G401 (cell line): ENCODE measurements at places on chromosomes 13 and 19.

DNA sequence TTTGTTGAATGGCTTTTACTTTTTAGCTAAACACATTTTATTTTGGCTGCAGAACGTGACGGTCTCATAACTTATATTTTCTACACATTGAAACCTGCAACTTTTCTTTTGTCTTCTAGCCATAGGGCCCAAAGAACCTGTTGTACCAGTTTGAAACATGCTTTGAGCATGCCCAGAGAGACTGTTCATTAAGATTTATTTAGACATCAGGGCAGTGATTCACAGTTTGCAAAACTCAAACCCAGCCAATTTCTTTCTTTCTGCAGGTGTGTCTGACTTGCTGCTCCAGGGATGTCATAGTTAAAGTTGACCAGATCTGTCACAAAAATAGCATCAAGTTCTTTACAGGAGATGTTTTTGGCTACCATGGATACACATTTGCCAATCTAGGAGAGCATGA is 22.0 kb downstream of the SAE1 start:
- DNase-seq = no peak

DNA sequence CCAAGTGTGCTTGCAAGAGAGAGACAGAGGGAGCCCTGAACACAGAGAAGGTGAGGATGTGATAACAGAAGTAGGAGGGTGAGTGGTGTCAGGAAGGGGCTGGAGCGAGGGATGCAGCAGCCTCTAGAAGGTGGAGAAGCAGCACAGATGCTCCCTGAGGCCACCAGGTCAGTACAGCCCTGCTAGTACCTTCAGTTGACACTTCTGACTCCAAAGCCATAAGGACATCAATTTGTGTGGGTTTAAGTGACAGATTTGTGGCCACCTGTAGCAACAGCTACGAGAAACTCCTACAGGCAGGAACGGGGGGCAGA is 6.9 kb downstream of the ERICH4 start:
- DNase-seq = no peak

- DNase-seq = peak; percentile 5
Measured at GRCh38 chr13:61410669-61411297, 4.9 kb downstream of the PCDH20 start.

- DNase-seq = no peak
Measured at GRCh38 chr13:66128201-66128600, 1101.9 kb downstream of the PCDH9 start.

DNA sequence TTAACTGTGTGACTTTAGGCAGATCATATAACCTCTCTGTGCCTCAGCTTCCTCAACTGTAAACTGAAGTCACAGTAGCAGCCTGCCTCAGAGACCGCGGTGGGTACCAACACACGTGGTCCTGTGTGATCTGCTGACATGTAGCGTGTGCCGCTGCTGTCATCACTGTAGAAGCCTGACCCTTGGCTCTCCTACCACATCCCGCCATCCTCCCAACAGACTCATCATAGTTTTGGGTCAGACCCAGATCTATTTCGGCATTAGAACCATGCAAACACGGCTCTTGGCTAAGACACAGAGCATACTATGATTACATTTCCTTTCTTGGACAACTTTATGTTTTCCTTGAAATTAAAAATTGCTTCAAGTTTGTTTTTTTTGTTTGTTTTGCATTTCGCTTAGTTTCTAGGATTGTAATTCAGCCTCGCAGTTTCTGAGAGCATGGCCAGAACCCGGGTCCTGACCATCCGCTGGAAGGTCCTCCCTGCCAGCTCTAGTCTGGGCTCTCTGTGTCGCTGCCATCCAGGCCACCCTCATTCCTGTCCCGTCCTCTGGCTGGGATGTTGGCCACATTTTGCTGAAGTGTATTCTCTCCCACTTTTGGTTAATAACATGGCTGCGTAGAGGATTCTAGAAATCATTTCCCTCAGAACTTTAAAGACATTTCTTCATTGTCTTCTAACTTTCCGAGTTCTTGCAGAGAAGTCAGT is 53.0 kb downstream of the GGACT start:
- DNase-seq = no peak

GRCh38 chr13:27482983-27483382 is 32.6 kb upstream of the MTIF3 start:
- DNase-seq = no peak

DNA sequence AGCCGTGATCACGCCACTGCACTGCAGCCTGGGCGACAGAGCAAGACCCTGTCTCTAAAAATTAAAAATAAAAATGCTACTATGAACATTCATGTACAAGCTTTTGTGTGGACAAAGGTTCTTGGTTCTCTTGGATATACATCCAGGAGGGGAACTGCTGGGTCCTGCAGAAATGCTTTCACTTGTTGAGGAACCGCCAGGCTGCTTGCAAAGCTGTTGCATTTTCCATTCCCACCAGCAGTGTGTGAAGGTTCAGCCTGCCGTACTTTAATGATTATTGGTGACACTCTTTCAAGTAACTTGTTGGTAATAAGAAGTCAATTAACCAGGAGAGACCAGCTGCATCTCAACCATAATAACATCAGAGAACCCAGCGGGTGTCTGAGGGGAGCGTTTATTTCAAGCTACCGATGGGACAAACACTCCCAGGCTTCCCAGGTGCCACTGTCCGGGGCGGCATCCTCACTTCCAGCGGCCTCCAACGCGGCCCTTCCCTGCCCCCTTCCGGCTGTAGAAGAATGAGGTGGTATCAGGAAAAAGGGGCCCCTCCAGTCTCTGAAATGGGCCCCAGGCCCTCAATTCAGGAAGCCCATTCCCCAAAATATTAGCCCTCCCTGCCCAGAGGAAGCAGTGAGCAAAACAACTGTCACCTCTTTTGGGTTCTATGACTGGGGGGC is 15.2 kb upstream of the PPP1R12C start:
- DNase-seq = no peak

DNA sequence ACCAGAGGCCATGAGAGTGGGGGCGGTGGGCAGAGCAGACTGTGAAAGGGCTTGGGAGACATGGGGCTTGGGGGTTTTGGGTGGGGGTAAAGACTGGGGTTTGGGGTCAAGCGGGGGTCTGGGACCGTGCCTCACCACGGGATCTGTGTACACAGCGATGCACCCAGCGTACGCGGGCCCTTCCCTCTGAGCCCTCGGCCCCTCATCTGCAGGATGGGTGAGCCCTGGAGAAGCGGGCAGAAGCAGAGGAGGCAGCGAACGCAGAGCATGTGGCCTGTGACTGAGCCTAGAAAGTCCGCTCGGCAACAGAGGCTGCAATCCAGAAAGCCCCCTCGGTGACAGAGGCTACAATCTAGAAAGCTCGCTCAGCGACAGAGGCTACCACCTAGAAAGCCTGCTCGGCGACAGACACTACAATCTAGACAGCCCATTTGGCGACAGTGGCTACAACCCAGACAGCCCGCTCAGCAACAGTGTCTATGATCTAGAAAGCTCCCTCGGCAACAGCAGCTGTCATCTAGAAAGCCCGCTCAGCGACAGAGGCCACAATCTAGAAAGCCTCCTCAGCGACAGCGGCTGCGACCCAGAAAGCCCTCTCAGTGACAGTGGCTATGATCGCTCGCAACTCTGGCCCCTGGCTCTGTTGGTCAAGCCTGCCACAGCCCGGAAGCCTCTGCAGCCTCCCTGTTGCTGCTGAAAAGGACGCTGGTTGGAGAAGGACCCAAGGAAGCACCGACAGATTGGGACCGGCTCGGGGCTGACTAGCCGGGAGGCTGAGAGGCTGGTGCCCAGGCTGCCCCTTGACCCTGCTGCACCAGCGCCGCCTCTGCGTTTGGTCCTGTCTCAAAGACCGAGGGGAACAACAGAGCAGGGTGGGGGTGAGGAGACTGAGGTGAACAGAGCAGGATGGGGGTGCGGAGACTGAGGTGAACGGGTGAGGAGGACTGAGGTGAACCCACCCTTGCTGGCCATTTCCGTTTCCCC is 68.6 kb downstream of the SPACA7 start:
- no peak for DNase-seq

DNA sequence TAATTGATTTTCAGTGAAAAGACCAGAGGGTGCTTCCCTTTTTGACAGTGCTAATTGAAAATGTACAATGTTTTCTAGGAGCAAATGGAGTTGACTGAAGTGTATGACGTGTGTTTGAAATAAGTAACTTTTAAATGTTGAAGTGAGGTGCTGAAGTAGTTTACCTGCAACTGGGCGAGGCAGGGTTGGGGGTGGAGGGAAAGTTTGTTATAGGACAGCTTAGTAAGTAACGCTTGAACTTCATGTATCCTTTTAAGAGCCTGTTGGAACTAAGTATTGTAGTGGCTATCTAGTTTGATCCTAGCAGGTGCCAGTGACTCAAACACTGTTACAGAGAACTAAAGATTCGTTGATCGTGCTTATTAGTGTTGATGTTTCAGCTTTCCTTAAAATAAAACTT is 5.9 kb downstream of the SLAIN1 start:
- DNase-seq = no peak

DNA sequence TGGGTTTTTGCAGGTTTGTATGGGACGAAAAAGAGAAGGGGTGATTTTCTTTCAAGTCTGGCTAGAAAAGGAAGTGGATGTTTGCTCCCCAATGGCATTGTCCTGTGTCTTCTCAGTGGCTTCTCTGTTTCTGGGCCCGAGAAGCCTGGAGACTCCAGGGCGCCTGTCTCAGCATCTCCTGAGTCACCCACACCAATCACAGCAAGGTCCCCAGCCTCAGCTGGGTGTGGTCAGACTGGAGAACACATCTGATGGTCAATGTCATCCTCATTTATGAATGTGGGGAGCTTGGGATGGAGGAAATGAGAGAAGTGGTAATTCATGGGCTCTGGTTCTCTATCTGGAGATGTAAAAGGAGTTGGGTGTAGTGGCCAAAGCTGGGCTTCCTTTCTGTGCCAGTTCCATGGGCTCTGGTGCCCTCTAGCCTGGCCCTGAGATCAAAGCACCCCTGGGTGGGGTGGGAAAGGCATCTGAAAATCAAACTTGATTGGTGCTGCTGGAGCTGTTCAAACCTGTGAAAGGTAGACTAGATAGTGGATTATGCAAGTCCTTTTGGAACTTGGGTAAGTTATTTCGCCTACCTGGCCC is 13.4 kb downstream of the RASL11A start:
- no peak for DNase-seq

GRCh38 chr13:41699759-41700158 is 242.4 kb downstream of the RGCC start:
- DNase-seq = no peak

DNA sequence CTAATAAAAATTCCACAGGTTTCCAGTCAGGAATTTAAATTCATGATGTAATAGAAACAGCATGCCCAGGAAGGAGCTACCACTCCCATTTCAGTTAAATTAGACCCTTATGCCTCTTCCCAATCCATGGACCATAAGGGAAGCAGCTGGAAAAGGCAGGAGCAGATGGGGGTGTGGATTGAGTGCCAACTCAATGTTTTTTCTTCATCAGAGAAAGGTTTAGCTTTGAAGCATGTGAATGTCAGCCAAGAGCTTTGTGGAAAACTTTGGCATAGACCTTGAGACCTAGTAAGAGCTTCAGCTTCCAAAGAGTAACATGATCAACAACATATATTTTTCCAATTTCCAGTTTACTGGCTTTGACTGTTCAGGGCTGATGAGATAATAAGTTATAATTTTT is 2139.9 kb downstream of the PCDH9 start:
- DNase-seq = peak; percentile 26

- no peak for DNase-seq
Measured at GRCh38 chr13:51044023-51044665, 66.9 kb downstream of the C13orf42 start.

- DNase-seq = no peak
Measured at GRCh38 chr13:23380534-23380933, 53.0 kb downstream of the SACS start.

DNA sequence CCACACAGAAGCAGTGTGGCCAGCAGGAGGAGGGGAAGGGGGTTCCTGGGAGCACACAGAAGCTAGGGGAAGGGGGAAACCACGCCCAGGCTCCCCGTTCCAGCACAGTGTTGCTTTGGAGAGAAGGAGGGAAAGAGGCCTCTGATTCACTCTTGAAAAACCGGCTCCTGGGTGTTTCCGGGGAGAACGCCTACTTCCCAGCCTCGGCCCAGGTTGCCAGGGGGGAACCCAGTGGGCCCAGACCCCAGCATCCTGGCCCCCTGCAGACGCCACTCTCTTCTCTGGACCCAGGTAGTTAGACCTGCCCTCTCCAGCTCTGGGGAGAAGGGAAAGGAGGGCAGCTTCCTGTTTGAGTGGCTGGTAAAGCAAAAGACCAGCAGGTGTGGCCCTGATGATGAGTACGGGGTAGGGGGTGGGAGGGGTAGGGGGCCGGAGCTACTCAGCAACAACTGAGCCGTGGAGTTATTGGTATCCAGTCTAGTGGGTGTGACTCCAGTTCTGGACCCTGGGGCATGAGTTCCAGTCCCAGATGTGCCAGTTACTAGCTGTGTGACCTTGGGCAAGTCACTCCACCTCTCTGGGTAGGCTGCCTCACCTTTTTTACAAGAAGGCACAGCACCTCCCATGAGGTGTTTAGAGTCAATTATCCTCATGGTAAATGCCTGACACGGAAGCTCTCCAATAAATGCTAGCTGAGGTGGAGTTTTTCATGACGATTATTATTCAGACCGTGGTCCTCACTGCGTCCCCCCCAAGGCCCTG is 836 bp downstream of the GIPC1 start:
- no peak for DNase-seq

DNA sequence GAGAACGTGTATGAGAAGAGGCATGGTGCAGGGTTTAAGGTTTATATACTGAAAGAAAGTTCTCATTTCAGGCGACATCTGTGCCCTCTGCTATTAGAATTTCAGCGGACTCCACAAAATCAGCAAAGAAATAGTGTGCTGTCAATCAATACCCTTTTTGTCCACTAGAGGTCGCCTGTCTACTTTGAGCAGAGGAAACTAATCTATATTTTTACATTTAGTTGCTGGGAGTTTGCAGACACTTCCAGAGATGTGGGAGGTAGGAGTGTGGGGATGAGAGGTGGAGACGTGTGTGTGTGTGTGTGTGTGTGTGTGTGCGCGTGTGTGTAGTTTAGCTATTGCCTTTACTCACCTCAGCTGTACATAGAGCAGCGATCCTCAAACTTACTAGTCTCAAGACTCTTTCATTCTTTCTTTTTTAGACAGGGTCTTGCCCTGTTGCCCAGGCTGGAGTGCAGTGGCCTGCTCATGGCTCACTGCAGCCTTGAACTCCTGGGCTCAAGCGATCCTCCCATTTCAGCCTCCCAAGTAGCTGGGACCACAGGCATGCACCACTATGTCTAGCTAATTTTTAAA is 9.7 kb downstream of the INAFM1 start:
- peak; percentile 76 for DNase-seq

DNA sequence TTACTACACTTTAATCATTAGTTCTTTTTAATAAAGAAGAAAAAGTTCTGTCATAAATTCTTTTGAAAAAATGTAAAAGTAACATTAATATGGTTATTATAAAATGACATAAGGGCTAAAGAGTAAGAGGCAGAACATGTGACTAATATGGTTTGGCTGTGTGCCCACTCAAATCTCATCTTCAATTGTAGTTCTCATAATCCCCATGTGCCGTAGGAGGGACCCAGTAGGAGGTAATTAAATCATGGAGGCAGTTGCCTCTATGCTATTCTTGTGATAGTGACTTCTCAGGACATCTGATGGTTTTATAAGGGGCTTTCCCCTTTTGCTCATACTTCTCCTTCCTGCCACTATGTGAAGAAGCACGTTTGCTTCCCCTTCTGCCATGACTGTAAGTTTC is 104.5 kb downstream of the UGGT2 start:
- DNase-seq = no peak

- DNase-seq = peak; percentile 41
Measured at GRCh38 chr19:11422163-11423065, 3.3 kb upstream of the RGL3 start.

GRCh38 chr19:20423381-20424197 is 142.0 kb downstream of the ZNF737 start:
- peak; percentile 27 for DNase-seq

- no peak for DNase-seq
Measured at GRCh38 chr19:10353793-10354391, 14.5 kb upstream of the ICAM3 start.

- DNase-seq = peak; percentile 61
Measured at GRCh38 chr19:30450835-30451321, 78.7 kb downstream of the ZNF536 start.
